ENCODE measurements at places on chromosomes 1 and 21.

- DNase-seq, result no peak
These were observed 12.5 kb upstream of the ANKRD45 start for GRCh38 chr1:173682184-173682583.

DNA sequence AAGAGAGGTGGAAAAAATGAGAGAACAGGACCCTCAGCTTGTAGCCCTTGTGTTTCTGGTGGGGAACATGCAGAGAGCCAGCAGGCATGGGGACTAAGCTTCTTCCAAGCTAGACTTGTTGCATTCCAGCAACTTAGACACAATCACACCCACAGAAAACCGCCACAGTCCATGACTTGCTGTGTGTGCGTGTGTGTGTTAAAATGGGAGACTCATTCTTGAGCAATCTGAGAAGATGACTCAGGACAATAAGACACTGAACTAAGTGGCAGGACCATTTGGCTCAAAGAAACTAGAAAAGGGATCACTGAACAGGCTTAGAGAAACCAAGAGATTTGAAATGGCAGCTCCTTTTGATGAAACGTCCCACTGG, 78.0 kb downstream of the HLX start:
- DNase-seq, result no peak

DNA sequence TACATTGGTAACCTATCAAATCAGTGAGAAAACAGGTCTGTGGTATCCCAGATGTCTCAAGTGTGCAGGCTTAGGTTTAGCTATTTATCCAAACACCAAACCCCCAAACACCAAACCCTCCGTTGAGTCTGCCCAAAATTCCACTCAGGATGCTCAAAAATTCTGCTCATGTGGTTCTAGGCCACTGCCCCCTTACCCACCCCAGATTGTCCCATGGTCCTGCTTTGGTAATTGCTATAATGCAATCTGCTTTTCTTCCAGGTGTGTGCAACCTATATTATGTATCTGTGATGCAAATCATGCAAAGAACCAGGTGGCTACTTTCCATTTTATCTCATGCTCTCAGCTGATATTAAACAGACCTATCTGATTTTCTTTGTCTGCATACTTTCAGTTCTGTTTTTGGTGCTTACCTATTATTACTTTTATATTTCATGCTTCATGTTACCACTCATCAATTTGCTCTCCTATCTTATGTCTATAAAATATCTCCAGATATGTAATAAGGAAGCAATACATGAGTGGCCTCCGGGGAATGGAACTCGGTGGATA, 123.7 kb downstream of the TOMM20 start:
- no peak for DNase-seq

DNA sequence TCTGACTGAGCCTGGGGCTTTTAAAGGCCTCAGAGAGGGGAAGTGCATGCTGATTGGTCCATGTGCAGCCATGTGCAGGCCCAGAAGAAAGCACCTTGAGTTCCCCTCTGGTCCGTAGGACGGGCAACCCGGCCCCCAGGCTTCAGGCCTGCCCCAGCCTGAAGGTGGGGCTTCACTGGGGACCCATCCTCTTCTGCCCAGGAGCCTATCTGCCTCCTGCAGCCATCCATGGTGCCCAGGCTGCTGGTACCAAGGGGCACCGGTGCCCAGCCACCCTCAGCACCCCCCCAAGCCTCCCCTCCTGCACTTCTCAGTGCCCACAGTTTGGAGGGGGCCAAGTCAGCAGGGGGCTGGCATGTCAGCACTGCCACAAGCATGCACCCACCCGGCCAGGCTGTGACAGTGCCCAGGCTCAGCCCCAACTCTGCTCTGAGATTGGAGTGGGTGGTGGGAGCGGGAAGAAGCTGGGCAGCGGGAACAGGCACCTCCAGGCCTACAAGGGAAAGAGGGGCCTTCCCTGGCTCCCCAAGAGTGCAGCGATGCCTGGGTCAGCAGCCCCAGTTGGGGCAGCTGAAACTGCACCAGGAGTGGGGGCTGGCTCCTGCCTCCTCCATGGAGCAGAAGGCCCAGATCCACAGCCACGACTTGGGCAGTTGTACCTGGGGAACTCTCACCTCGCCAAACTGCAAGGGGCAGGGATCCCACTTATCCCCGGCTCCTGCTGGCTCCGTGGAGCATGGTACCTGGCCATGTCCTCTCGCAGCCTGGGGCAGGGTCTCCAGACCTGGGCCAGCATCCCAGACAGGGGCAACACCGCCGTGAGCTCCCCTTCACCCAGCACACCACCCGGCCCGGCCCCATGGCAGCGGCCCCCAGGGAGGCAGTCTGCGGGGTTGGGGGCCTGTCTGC, 11.7 kb downstream of the COL6A2 start:
- no peak for DNase-seq

DNA sequence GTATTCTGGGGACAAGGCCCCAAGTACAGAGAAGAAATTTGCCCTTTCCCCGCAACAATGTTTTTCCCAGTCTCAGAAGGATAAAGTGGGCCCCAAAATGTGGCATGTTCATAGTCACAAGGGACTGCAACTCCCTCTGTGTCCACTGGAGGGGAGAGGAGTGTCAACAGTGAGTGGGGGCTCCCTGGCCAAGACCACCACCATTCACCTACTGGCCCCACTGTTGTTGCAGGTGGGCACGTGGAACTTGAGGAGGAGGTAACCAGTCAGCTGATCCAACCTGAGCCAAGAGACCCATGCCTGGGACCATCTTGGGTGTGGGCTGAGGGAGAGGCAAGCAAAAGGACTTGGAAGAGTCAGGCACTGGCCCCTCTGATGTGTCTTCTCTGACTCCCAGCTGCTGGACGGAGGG, 777 bp downstream of the NUDT17 start:
- peak; percentile 46 for DNase-seq

DNA sequence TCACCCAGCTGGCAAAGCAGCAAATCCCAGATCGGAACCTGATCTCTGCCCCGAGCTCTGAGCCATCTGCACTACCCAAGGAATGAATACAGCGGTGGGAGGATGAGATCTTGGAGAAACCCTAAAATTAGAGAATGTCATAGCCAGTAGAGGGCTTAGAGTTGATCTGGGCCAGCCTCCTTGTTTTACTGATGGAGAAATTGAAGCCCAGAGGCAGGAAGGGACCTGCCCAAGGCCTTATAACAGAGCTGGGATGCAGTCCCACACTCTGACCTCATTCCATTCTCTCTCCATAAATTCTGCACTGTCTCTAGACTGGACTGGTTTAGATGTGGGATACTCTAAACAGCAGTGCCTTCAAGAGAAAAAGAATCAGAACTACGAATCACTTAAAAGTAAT, 4.8 kb upstream of the SFN start:
- DNase-seq, result no peak

- DNase-seq, result no peak
These were observed 152.7 kb upstream of the COL6A1 start for GRCh38 chr21:45828580-45829570.

GRCh38 chr1:219958875-219959417, 30.6 kb upstream of the SLC30A10 start:
- DNase-seq, result no peak

DNA sequence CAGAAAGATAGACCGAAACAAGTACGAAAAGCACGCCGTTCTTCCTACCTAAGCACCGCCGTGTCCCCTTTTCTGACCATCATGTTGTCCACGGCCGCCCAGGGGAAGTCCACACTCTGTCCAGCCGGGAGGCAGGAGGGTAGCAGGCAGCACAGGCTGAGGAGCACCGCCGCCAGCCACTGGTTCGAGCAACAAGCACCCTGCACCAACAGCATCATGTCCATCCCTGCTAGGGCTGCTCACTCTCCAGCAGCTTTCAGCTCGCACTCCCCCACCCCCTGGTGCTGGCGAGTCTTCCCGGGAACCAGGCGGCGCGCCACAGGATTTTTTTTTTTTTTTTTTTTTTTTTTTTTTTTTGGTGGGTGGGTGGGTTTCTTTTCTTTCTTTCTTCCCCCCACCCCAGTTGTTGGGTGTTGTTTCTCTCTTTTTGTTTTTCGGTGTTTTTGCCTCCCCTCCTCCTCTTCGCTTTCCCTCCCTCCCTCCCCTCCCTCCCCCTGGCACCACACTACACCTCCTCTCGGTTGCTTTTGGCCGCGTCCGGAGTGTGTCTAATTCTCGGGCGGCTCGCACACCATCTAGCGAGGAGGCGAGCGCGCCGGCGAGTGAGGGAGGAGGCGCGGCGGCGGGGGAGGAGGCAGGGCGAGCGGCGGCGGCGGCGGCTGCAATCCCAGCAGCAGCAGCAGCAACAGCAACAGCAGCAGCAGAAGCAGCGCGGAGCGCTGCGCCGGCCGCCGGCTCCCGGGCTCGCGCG, at the start of gene NEGR1:
TSS of gene NEGR1 (minus strand) at position 269 of the 751 bp plus-strand sequence.
- DNase-seq, result peak; percentile 91

DNA sequence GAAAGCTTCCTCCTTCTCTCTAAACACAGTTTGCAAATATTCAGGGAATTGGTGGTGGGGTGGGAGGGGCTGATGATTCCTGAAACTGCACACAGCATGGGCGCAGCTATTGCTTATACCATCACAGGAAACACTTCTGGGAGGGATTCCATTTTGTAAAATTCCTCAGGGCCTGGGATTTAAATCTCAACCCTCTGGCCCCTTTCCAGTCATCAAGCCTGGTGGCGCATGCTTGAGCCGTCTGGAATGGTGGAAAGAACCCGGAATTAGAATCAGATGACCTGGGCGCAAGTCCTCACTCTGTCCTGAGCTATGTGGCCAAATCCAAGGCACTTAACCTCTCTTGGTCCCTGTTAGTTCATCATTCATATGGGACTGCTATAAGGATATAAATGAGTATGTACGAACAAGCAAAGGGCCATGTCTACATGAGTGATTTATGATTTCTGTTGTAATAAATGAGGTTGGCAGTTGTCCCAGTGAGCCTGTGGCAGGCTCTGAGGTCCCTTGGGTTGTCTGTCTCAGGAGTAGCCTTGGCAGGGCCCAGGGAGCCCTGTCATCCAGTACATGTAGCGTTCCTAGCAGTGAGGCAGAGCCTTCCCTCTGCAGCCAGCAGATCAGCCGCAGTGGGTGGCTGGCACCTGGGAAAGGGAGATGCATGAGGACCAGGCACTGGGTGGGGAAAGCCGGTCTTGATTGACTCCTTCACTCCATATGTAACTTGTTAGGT, 72.0 kb downstream of the MAN1C1 start:
- no peak for DNase-seq

- no peak for DNase-seq
These were observed 10.3 kb downstream of the SLC1A7 start for GRCh38 chr1:53132176-53132575.

DNA sequence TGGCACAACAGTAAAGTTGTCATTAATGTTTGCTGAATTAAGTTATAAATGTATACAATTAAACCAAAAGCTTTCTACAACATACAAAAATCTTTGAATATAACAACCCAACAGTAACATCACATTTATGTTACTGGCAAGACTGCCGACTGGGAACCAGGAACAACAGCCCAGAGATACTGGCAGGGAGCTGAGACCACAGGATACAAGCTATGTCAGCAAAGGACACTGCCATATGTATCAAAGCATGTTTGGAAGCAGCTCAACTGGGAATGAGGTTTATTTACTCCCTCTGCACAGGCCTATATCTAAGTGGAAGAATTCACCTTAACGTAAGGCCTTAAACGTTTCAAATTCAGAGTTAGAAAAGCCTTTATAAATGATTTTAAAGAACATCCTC, 50.4 kb downstream of the ARHGAP29 start:
- DNase-seq, result no peak

GRCh38 chr1:1063945-1064831, 9.9 kb downstream of the RNF223 start:
- DNase-seq, result peak; percentile 69

DNA sequence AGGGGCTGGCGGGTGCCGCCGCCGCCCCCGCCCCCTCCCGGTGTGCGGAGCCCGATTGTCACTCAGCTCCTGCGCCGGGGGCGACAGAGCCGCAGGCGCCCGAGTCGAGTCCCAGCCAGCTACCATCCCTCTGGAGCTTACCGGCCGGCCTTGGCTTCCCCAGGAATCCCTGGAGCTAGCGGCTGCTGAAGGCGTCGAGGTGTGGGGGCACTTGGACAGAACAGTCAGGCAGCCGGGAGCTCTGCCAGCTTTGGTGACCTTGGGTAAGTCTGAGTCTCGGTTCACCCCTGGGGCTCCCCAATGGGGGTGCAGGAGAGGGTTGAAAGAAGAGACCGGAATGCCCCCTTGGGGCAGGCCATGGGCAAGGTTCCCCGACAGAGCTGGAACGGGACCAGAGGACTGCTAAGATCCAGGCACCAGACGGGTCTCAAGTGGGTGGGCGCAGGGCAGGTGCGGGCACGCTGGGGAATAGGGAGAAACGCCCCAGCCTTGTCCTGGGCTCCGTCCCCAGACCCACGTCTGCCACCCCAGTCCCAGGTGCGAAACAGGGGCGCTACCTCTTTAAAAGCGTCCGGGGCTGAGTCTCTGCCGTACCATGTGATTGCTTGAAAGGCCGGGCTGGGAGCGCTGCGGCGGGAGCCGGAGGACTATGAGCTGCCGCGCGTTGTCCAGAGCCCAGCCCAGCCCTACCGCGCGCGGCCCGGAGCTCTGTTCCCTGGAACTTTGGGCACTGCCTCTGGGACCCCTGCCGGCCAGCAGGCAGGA, at the start of gene ADORA1:
TSS of gene ADORA1 (plus strand) at position 61 of the 765 bp plus-strand sequence. CDS start 1,116 bp downstream, outside the sequence.
- DNase-seq, result peak; percentile 88

DNA sequence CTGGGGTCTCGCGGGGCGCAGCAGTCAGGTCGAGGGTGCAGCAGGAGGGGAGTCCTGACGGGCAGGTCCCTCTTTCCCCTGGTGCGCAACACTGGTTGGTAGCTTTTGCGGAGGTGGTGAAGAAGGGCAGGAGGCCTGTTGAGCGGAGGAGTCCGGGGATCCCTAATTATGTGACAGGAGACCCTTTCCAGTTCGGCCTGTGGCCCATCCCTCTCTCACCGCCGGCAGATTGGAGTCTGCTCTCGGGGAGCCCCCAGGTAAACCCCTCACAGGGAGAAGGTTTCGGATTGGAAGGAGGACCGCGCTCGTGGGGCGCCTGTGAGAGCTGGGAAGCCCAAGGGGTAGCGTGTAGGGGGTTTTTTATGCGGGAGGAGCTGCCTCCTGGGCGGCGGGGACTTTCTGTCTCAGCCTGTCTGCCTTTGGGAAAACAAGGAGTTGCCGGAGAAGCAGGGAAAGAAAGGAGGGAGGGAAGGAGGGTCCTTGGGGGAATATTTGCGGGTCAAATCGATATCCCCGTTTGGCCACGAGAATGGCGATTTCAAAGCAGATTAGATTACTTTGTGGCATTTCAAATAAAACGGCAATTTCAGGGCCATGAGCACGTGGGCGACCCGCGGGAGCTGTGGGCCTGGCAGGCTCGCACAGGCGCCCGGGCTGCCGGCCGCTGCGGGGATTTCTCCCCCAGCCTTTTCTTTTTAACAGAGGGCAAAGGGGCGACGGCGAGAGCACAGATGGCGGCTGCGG, 9.5 kb downstream of the SIM2 start:
- DNase-seq, result no peak

DNA sequence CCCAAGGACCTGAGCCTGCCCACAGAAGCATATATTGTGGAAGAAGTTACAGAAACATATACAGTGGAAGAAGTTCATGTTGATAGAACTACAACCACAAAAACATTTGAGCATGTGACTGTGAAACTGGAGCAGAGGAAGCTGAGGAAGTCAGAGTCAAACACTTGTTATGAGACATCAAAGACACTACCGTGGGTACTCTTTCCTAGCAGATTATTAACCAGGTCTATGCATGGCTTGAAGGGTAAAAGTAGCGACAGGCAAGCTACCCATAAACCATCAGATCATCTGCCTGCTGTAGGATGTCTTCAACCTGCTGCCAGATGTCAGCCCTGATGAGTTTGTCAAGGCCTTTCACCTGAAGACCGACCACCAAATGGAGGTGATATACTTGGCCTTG, 35.8 kb downstream of the IVNS1ABP start:
- DNase-seq, result no peak

- no peak for DNase-seq
These were observed 85.1 kb downstream of the PCSK9 start for GRCh38 chr1:55124470-55124869.
